ENCODE measurements at places on chromosomes 3 and 15.

DNA sequence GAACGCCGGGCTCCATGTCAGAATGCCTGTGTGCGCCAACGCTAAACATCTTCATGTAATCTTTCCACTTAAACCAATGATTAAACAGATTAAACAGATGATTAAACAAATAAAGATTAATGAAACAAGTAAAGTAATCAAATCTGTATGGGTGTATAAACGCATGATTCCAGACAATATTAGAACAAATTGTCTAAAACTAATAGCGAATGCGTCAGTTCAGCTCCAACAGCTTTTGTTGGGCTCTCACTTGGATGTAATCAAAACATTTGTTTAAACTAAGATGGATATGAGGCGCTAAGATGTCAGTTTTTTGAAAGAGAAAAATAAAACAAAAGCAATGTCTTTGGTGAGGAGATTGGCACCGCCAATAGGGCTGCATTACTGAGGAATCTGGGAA is 299.1 kb upstream of the TLE3 start:
- no peak for DNase-seq

DNA sequence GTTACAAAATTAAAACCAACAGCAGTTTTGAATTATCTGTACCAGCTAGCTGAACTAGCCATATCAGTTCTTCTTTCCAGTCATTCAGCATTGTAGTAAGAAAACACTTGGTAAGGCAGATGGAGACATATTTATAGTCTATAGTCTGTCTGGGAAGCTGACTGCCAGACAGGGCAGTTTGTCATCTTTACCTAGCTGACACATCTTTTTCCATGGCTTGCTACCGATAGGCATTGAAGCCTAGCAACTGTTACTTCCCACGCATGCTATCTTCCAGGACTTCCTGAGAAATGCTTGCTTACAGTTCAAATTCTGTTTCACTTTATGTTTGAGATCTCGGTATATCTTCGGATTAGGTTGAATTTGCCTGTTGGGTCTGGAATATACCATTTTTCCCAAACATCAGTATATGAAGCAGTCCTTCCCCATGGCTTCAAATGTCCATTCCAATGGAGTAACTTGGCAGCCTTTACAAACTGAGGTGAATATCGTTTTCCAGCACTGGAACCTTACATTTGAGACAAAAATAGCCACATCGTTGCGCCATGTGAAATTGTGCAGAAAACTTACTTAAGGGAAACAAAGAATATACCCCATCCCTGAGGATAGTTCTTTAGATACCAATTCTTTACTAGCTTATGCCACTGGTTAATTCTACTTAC is 8.8 kb downstream of the GNL3 start:
- no peak for DNase-seq

DNA sequence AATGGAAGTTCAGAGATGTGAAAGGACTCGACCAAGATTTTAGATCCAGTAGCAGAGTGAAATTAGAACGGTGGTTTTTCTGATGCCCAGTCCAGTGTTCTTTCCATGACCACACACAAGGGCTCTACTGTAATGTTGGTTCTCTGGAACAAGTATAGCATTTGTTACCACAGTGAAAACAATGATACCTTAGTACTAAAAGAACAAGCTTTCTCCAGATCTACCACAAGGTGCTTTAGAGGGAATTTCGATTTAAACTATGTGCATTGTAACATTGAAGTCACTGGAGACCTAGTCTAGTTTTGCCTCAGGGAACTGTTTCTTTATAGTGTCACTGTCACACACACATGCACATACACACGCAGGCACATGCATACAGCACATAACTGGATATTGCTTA is 12.8 kb upstream of the CCNL1 start:
- no peak for DNase-seq

GRCh38 chr3:30632065-30632464 is 25.7 kb downstream of the TGFBR2 start:
- DNase-seq = no peak
